Stimulated activated CD8-positive, alpha-beta memory T cell treated with anti-CD3 and anti-CD28 coated beads, Interleukin-7, amount 100 ng/mL, for 1 hour (primary cell): ENCODE measurements at places on chromosomes 7 and 10.
A peak's percentile ranks its signal among the peaks of the same experiment; 100 is the strongest.

DNA sequence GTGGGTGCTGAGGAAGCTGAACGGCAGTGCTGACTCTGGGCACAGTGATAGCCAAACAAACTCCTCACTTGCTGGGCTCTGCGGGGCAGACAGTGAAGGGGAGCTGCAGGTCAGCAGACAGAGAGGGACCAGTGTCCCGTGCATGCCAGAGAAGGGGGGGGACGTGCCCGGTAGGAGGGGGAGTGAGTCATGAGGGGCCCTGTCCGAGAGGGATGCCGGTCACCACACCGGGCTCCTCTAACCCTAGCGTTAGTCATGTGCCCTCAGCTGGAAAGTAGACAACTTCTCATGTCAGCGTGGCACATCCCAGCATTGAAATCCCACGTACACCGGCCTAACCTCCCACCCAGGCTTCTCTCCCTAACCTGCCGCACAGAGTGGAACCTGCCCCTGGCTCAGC is 117.1 kb upstream of the DPP6 start:
- DNase-seq, result no peak

DNA sequence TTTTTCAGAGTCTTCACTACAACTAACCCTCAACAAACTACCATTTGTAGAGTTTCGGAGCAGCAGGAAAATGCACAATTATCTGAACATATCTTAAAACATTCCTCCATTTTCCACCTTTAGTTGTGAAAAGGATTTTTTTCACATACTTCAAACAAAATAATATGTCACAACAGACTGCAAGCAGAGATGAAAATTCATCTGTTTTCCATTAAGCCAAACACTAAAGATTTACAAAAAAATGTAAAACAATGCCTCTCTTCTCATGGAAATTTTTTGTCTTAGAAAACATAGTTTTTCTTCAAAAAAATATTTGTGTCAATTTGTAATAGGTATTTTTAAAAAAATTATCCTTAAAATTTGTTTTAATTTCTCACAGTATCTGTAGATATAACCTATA is 98.9 kb downstream of the ARHGAP12 start:
- DNase-seq, result no peak

DNA sequence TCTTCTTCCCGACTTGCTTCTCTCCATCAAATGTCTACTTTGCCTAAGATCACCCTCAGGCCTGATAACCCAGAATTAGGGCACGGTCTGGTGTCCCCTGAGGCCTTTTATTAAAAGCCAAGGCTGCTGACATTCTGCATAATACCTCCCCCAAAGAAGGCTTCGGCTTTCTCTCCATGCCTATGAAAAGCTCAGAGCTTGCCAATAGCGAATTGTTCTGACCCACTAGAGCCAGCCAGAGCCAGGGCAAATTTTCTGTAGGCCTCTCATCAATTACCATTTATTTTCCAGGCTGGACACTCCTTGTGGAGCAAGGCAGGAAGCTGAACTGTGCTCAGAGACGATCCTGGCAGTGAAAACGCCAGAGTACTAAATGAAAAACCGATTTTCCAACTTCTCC is 64.3 kb upstream of the ADRB1 start:
- no peak for DNase-seq

DNA sequence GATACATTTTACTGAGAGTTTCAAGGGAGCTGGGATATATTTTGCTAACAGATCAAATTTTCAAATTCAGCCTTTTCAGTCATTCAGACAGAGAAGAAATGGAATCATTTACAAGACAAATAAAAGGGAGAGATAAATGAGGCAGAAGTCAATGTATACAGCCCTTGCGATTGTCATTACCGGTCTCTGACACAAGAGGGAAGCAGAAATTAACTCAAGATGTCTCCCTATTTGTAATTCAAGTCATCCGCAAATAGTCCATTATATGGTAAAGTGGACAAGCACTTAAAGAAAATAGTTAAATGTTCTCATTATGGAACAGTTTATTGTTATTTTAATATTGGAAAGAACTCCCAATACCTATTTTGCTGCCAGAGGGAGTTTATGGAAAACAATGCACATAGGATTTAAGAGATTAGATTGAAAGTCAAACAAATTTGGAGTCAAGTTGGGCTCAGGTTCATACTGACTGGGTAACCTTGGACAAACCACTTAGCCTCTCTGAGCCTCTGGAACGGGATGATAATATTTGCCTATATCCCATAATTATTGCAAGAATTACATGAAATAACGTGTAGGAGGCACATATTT is 89.3 kb upstream of the PRKCQ start:
- DNase-seq, result no peak

GRCh38 chr7:128792471-128793180 is 858 bp downstream of the CCDC136 start:
- no peak for DNase-seq

- DNase-seq, result peak; percentile 59
Observed at GRCh38 chr10:101031796-101032636, 982 bp downstream of the SFXN3 start.

GRCh38 chr7:132028144-132028920 is 471.9 kb upstream of the PODXL start:
- no peak for DNase-seq

DNA sequence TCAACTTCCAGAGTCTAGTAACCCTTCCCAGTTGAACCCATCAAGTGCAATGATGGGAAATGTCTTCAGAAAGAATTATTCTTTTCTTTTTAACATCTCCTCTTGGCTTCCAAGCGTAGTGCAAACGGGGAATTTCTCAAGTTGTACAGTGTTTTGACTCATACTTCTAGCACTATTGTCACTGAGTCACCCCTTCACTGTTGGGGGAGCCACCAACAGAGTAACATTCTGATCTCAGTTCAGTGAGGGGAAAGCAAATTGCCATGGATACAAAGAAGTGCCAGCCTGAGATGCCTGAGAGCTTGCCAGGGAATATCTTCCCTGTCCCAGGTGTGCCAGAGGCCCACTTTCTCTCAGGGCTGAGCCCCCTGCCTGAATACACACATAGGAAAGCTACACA is 31.0 kb downstream of the CYP3A5 start:
- DNase-seq, result no peak

GRCh38 chr10:79923669-79924068 is 25.2 kb downstream of the SFTPD start:
- DNase-seq, result no peak

- DNase-seq, result no peak
Observed at GRCh38 chr10:7896297-7896696, 78.0 kb downstream of the TAF3 start.

- DNase-seq, result no peak
Observed at GRCh38 chr7:135169964-135170273, 588 bp downstream of the CYREN start.

GRCh38 chr10:97686301-97686961 is 610 bp downstream of the AVPI1 start:
- DNase-seq, result no peak

GRCh38 chr7:152902054-152902453 is 142.5 kb downstream of the ACTR3B start:
- no peak for DNase-seq

DNA sequence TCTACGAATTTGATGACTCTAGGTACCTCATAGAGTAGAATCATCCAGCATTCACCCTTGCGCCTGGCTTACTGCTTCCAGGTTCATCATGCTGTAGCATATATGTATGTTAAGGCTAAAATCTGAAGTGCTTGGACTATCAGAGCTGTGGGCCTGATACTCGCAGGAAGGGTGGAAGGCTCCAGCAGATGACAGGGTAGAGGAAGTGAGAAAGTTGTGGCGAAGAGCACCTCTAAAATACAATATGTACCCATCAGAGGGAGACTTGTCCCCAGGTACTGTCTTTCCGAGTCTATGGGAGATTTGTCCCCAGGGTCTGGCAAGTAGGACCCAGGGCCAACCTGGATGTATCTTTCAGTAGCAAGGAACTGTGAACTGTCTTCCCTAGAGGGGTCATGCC is 48.1 kb upstream of the PLEKHA1 start:
- no peak for DNase-seq

DNA sequence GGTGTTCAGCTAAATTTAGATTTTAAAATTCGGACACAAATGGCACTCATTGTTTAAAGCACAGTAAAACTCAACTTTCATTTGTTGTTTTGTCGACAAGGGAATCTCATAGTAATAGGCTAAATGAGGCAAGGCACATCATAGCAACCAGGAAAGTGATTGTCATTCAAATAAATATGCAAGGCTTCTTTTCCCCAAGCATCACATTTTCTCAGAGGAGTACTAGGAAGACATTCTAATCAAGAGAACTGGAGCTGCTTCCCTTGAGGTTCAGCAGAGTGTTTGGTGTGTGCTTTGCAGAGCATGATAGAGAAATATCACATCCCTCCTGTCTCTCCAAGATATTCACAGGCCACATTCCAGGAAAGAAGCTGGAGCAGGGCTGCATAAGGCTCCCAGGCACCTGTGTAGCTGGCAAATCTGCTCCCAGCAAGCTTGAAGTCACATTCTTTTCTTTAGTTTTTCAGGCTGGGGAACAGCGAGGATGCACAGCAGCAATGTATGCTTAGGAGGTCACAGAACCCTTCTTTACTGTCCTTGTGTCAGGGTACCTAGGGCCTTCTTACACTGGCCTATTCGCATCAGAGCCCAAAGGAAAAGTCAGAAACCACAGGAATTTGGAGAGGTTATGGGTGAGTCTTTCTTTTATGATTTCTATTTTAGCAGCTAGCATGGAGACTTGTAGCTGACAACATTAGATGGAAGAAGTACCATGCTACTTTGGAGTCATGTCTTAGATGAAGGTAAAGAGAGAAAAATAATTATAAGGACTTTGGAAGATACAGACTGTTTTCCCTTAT is 95.9 kb upstream of the HDAC9 start:
- no peak for DNase-seq

- DNase-seq, result no peak
Observed at GRCh38 chr10:70692043-70692603, 19.8 kb downstream of the ADAMTS14 start.

GRCh38 chr7:46871516-46871915 is 710.4 kb downstream of the TNS3 start:
- no peak for DNase-seq

DNA sequence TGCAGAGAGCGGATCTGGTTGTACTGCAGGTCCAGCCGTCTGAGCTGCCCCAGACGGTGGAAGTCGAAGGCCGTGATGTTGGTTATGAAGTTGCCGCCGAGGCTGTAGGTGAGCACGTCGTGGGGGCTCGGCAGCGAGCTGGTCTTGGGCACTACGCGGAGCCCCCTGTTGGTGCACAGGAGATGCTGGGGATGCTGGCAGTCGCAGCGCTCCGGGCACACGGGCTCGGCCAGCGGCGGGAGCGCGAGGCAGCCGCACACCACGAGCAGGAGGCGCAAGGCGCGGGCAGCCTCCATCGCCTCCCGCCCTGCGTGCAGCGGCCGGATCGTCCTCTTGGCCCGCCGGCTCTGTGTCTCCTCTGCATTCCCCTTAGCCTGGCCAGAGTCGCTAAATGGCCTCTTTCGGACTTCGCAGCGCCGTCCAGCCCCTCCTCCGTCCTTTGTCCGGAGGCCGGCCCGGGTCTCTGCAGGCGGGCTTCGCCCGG is 337 bp downstream of the TRIL start:
- no peak for DNase-seq

DNA sequence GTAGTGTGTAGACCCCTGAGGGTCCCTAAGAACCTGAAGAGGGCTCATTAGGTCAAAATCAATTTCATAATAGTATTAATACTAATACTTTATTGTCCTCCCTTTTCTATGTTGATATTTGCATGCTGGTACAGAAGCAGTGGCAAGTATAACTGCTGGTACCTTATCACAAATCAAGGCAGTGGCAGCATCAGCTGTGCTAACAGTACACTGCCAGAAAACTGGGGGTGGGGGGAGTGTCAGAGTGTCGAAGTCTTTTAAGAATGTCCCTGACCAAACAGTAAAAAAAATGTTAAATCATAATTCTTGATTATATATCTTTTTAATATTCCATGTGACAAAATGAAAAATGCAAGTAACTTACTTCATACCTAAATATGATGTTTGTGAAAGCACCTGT is 716.9 kb downstream of the MAGI2 start:
- no peak for DNase-seq

- DNase-seq, result no peak
Observed at GRCh38 chr10:101444058-101444898, 90.3 kb downstream of the BTRC start.

DNA sequence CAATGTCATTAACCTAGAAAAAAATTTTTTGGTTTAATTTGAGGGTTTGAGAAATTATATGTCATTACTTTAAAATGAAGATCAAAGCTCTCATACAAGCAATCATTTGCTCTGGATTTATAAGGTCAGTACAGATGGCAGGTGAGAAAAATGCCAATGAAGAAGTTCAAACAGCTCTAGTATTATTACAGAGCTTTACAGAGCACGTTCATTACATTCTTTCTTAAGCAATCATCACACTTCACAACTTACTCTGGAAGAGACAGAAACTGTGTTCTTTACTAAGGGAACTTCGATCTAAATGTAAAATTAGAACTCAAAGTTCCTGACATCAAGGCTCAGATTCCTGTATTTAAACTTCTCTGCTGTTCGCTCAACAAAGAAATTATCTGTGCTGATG is 153.4 kb downstream of the ATE1 start:
- DNase-seq, result no peak

GRCh38 chr10:113056441-113057021 is 106.5 kb downstream of the TCF7L2 start:
- no peak for DNase-seq

DNA sequence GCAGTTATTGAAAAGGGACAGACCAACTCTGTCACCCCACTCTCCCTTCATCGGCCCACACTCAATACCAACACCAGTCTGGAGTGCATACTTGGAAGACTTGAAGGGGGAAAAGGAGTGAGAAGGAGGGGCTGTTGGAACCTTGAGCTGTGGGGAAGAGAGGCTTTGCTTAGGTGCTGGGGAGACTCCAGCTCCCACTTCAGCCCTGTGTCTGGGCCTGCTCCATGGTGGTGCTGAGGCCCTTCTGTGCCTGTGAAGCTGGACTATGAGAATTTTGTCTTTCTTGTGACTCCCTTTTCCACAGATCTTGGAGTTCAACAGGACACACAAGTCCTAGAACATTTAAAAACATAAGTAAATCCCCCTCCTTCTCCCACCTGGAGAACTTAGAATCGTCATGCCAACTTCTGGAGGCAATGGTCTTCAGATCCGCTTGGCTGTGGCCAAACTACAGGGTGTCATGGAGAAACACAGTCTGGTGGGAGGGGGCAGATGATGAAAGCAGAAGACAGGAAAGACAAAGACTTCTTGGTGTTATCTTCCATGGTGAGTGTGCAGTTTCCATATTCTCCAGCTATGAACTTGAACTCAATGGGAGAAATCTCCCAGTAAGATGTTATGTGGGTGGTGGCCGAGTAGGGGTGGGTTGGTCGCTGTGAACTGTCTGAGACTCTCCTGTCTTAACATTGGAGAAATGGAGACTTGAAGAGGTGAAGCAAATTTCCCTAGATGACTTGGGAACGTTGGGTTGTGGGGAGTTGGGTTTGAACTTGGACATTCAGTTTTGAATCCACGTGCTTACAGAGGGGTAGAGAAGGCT is 18.4 kb upstream of the GIMAP8 start:
- DNase-seq, result no peak

GRCh38 chr7:29780346-29780745 is 26.0 kb upstream of the WIPF3 start:
- DNase-seq, result no peak
